ENCODE measurements at places on chromosomes 12 and 14.

DNA sequence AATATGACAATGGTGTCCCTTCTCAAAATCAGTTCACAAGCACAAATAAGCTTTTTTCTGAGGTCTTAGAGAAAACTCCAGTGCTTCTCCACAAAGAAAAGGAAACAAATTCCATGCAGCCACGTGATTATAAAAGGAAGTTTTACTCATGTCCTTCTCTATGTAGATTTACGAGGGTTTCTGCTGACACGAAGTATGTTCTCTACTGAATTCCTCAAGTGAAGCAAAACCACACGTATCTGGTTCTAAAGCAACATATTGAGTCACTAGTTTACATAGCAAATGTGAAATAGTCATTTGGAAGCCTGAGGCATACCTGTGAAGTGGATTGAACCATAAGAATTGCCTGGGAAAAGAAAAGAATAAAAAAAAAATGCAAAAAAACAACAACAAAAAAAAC, 31.9 kb downstream of the BMP4 start:
- DNase-seq = no peak

DNA sequence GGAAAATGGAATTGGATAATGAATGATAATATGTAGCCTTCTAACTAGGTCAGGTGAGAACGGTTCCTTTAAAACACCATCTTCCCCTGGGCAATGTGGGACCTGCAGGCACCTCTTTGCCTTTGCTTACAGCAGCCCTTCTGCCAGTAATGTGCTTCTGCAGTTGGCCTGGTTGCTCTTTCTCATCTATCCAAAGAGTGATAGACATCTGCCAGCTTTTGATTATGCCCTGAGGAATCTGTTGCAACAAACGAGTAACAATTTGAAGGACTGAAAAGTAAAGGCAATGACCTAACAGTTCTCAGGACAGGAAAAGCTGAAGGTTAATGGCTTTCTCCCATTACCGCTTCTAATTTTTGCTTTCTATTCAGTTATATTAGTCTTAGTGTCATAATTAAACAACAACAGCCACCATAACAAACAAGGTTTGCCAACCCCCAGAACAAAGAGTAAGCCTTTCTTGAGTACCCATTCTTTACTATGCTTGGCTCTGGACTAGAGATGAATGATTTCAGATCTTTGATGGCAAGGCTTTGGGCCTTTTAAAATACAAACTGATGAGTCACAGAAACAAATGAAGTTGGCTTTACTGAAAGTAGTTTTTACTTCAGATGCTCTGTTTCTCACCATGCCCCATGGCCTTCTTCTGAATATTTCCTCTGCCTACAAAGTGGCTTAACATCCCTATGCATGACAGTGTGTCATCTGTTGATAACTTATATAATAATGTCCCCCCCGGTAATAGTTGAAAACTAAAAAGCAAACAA, 76.1 kb upstream of the KRR1 start:
- DNase-seq = no peak

GRCh38 chr12:1425396-1425729, 169.0 kb downstream of the FBXL14 start:
- DNase-seq = no peak

DNA sequence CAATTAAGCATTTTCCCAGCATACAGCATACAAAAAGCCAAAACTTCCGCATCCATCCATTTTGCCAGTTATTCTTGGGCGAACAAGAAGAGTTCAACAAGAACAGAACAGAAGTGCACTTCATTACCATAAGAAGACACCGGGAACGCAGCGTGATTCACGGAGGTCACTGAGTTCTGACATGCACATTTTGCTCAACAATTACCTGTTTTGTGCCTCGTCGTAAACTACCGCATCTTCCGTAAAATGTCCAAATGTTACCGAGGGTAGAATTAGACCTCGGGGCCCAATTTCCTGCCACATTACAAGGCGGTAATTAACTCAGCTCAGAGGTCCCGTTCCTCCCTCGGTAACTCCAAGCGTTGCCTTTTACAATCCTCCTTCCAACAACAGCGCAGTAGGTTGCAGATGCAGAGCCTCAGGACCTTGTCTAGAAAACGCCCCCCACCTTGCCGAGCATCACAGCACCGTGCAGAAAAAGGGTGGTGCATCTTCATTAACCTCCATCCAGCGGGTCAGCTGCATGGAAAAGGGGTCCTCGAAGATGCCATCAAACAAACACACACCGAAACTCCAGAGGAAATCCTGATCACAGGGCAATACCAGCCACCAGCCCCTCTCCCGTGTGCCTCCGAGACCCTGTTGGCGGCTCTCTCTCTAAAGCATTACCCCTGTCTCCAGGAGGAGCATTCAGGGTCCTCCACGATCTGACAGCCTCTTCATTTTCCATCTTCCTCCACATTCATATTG, 125.2 kb downstream of the BCL11B start:
- DNase-seq = no peak
